ENCODE measurements at places on chromosomes 6 and 20. TPM values are rescaled to one million over a fixed set of nuclear protein-coding genes. Genes with fewer than 3 reads are reported as not detected.
A peak's percentile ranks its signal among the peaks of the same experiment; 100 is the strongest.

DNA sequence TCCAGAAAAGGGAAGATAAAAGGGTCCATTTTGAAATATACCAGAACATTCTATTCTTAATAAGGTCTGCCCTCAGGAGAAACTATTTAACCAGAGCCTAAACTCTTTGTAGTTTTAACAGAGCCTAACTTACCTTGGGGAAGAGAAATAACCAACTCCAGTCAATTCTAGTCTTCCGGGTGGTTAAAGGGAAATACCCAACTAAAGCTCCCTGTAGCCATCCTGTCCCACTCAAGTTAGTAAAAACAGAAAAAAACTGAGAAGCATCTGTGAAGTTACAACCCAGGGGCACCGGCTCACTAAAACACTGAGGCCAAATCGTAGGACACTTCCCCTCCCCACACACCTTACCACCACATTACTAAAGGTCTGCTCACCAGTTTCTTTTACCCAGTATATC is 23.7 kb downstream of the CEP85L start:
- no peak for DNase-seq

GMNN gene
- 17.8 TPM for polyA plus RNA-seq

HCRTR2 gene
- not detected for polyA plus RNA-seq

TPMT gene
- polyA plus RNA-seq: 10.9 TPM

- no peak for DNase-seq
Observed at GRCh38 chr6:85551264-85551663, 42.4 kb downstream of the SNX14 start.

- DNase-seq: no peak
Observed at GRCh38 chr6:129874837-129875236, 13.7 kb upstream of the TMEM244 start.

DNA sequence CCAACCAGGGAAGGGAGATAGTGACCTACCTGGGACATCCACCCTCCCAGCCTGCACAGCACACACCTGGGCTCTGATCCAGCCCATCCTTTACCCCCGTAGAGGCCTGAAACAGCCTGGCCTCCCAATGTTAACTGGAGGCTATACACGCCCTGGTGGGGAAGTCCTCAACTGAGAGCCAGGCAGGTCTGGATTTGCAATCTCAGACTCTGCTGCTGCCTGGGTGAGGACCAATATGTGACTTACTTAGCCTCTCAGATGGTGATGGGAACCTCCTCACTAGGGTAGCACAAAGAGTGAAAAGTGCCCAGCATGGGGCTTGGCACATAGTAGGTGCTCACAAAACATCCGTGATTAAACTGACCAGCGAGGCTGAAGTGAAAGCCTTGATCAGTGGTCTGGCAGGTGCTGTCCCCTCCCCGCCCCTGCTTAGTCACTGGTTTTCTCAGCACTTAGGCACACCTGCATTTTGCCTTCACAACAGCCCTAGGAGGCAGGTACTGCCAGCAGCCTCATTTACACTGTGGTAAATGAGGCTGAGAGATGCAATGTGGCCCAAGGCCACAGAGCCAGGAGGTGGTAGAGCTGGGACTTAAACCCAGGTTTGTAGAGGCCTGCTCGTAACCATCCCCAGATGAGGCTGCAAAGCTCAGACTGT is 12.4 kb downstream of the PEDS1 start:
- no peak for DNase-seq

DNA sequence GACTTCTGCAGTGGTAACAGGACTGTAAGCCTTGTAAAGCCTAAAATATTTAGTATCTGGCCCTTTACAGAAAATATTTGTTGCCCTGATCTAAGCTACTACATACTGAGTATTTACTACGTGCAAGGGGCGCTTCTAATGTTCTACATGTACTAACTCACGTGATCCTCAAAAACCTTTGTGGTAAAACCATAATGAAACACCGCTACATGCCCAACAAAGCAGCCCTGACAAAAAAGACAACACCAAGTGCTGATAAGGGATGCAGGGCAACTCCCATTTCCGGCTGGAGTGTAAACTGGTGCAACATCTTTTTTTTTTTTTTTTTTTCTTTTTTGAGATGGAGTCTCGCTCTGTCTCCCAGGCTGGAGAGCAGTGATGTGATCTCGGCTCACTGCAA is 85.0 kb downstream of the SULF2 start:
- DNase-seq: no peak

KCNK17 gene
- polyA plus RNA-seq: not detected

DNA sequence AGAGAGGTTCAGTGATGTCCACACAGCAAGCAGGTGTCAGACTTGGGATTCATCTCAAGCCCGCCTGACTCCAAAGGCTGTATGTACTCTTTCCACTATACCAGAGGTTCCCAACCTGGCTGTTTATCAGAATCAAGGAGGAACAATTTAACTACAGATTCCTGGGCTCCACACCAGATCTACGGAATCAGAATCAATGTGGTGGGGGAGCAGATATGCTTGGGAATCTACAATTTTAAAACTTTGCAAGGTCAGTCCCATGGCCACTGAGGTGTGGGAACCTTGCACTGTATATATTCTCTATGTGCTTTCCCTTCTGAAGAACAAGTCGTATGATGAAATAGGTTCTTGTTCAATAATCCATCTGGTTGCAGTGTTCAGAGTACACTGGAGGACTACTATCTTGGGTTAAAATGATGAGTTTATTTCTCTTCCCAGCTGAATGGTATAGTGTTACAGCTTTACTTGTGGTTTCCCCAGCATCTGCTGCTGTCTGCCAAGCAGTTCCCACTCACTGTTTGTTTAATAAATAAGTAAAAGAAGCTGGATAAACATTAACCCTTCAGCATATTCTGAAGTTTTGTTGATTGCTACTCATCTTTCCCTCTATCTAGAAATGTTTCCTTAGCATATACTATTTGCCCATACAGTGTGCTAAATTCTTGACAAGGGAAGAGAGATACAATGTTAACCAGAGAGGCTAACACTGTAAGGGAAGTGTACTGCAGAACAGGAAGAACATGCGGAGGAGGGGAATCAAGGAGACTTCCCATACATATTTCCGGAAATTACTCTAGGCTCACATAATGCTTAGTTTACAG is 9.9 kb downstream of the TTI1 start:
- peak; percentile 41 for DNase-seq

DNA sequence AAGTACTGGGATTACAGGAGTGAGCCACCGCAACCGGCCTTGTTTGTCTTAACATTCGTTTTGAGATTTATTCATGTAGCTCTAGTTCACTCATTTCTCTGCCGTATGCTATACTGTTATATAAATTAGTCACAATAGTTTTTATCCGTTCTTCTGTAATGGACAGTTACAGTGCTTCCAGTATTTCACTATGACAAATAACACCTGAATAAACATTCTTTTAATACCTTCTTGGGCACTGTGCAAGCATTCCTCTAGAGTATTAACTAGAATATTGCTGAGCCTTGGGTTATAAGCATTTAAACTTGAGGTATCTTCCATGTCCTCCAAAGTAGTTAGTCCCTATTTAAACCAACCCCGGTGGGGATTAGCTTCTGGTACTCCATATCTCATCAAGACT is 45.6 kb downstream of the STK38 start:
- no peak for DNase-seq

GRCh38 chr20:18666803-18667415 is 79.1 kb downstream of the DTD1 start:
- no peak for DNase-seq

LY6G6F gene
- polyA plus RNA-seq: not detected

GRCh38 chr20:3243718-3244358 is 4.8 kb upstream of the SLC4A11 start:
- DNase-seq: no peak

DNA sequence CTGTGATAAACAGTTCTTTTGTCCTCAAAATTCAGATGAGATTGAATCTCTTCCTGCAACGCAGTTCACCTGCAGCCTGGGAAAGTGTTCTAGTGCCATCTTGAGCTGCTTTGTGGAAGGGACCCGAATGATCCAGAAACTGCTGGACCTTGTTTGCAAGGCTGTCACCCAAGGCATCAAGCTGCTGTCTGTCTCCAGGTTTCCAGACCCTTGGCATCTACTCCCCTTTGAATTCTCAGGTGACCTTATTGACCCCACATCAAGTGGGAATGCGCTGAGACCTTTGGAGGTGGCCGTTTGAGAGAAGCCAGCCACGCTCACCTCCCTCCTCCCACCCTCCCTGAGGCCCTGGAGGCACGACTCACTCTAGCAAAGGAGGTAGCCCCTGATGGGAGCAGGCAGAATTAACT is 112.5 kb downstream of the EDN3 start:
- DNase-seq: no peak

DNA sequence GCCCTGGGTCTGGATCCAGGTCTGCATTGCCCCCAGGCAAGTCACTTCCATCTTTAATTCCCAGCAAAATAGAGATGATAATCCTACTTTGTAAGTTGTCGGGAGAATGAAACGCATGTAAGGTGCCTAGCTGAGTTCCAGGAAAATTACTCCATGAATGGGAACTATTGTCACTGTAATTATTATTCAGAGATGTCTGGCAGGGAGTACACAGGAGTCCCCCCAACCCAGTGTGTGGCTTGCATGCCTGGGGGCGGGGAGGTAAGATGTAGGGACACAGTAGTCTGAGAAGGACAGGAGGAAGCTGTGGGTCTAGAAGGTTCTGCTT is 85.4 kb downstream of the CD40 start:
- DNase-seq: no peak

- DNase-seq: no peak
Observed at GRCh38 chr20:24097506-24098245, 109.1 kb upstream of the GGTLC1 start.

OXT gene
- not detected for polyA plus RNA-seq

- no peak for DNase-seq
Observed at GRCh38 chr6:110039981-110040383, 61.9 kb downstream of the GPR6 start.

HLA-DQA2 gene
- not detected for polyA plus RNA-seq

GRCh38 chr6:3777730-3778461 is 26.4 kb upstream of the PXDC1 start:
- DNase-seq: no peak

- DNase-seq: no peak
Observed at GRCh38 chr6:148423133-148423532, 80.5 kb downstream of the SASH1 start.

DNA sequence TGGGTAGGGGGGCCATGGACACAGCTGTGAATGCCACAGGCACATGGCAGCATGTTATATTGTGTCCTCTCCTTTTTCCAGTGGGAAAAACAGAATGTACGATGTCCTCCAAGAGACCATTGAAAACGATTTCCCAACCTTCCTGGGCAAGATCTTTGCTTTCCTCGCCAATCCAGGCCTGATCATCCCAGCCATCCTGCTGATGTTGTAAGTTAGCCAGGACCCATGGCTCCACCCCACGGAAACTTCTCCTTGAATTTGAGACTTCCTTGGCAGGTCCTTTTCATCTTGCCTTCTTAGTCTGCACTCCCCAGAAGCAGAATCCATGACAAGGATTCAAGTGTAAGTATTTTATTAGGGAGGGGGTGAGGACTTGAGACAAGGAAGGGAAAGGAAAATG is 28.2 kb upstream of the NOP56 start:
- no peak for DNase-seq

POU3F2 gene
- polyA plus RNA-seq: not detected

C20orf204 gene
- 0.06 TPM for polyA plus RNA-seq

TULP1 gene
- polyA plus RNA-seq: not detected

DNA sequence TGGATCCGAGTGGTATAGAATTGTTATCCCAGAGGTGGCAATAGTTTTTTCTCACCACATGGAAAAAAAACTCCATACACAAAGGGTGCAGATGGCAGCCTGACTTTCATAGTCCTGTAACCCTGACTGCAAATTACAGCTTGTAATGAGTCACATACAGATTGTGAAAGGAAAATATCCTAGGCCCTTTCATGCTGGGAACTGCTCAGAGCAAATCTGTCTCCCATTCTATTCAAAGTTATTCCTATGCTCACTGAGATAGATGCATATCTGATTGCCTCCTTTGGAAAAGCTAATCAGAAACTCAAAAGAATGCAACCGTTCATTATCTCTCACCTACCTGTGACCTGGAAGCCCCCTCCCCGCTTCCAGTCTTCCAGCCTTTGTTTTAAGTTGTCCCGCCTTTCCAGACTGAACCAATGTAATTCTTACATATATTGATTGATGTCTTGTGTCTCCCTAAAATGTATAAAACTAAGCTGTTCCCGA is 108.7 kb upstream of the MAP3K4 start:
- no peak for DNase-seq

OOEP gene
- polyA plus RNA-seq: not detected

- no peak for DNase-seq
Observed at GRCh38 chr6:34425132-34425497, 754 bp downstream of the RPS10 start.

GRCh38 chr20:23565503-23566045 is 2.7 kb downstream of the CST9L start:
- no peak for DNase-seq

GRCh38 chr6:38225766-38226165 is 406.2 kb downstream of the ZFAND3 start:
- no peak for DNase-seq

DNA sequence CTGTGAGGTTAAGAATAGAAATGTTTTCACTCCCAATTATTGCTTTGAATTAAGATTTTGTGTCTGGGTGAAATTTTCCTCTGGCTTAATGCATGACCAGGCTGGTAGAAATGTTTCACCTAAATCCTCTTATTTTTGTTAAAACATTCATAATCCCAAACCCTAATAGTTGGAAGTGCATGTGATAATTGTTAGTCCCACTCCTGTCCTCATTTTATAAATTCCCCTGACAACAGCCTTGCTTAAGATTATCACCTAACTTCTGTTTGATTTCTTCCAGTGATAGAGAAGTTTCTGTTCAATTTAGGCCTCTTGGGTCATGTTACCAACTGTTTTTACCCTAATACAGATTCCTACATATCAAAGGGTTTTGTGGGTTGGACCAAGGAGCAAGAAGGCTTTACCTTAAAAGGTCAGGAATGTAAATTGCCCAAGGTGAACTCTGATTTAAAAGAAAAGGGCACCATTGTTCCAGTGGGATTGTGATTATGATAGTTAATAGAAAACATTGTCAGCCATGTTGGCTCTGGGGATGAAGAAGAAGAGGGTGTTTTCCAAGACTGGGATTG is 158.7 kb upstream of the CENPW start:
- DNase-seq: no peak

DNA sequence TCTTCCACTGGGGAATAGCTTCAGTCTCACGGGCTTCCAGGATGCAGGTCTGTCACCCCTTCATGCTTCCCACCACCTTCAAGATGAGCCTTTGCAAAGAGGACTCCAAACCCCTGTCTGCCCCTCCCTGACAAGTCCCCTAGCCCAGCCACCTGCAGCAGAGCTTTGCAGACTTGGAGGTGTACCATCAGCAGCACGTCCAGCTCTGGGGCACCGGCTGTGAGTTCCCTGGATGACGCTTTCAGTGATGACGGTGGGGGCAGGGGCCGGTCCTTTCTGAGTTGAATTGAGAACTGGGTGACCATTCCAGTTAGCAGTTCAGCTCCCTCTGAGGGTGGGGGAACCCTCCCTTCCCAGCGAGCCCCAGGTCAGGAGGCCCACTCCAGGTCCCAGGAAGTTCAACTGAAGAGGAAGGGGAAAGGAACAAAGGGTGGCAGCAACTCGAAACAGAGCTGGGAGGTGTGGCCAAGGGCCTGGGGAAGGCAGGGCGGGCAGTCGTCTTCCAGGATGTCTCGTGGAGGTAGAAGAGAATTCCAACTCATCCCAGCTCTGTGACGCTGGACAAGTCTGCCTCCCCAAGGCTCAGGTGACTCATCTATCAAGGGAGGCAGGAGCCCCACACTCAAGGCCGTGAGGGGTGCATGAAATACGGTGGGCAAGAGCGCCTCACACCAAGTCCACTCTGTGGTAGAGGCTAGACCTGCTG is 86.0 kb downstream of the PTPN1 start:
- no peak for DNase-seq

Measured in BJ (cell line).